ENCODE measurements at places on chromosomes 5 and 9. TPM values are rescaled to one million over a fixed set of nuclear protein-coding genes. Genes with fewer than 3 reads are reported as not detected.

DNA sequence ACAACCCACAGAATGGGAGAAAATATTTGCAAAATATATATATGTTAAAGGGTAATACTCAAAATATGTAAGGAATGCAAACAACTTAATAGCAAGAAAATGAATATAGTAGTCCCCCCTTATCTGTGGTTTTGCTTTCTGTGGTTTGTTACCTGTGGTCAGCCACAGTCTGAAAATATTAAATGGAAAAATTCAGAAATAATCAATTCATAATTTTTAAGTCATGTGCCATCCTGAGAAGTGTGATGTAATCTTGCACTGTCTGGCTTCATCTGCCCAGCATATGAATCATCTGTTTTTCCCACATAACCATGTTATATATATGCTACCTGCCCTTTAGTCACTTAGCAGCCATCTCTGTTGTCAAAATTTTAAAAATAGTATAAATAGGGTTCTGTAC is 11.7 kb downstream of the CER1 start:
- no peak overlapping the region for H3K27ac ChIP-seq
- no peaks in the 10 kb centered on the region for H3K27me3 ChIP-seq
- no peak for DNase-seq

The C9orf40 gene
- 7.8 TPM for total RNA-seq

The IL13 gene
- not detected for total RNA-seq

The SSNA1 gene
- total RNA-seq = 64.5 TPM

GRCh38 chr9:6024035-6024554 is 8.7 kb upstream of the RANBP6 start:
- no peak overlapping the region for H3K4me3 ChIP-seq
- H3K4me1 ChIP-seq = no peaks in the 10 kb centered on the region
- no peaks in the 10 kb centered on the region for H3K36me3 ChIP-seq
- peak; percentile 21 for DNase-seq

DNA sequence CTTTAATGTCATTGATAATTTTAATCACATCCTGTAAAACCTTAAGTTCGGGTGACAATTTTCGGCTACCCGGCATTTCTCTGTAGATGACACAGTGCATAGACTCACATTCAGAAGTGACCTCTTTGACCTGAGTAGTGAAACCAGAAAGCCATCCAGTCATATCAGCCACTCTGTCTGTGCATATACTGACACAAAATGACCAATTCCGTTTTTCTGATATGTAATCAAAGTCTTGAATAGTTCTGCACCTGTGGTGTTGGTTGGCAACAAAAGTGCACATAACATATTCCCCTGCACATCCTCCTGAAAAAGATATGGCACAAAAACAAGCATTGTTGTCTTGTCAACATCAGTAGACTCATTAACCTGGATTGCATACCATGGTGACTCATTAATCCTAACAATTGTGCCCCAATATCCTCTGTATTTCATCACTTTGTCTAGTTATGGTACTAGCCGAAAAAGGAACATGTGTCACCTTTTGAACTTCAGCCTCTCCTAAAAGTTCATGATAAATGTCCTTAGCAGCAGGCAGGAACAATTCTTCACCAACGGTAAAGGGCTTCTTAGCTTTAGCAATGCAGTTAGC is 4.6 kb upstream of the HNRNPA0 start:
- no peaks in the 10 kb centered on the region for H3K36me3 ChIP-seq
- no peaks in the 10 kb centered on the region for H3K27me3 ChIP-seq
- H3K4me1 ChIP-seq = no peaks in the 10 kb centered on the region
- H3K27ac ChIP-seq = no peak overlapping the region
- no peak for DNase-seq

The FRMD3 gene
- 74.1 TPM for total RNA-seq

The ARL14EPL gene
- not detected for total RNA-seq

- H3K4me1 ChIP-seq = no peaks in the 10 kb centered on the region
- peaks cover 34% of the 10 kb centered on the region for H3K27me3 ChIP-seq
- H3K36me3 ChIP-seq = no peaks in the 10 kb centered on the region
- peak overlapping the region; percentile 9 for H3K4me3 ChIP-seq
- no peak overlapping the region for H3K27ac ChIP-seq
- DNase-seq = peak; percentile 54
These were observed 61.3 kb upstream of the MEGF10 start for GRCh38 chr5:127229185-127229889.

DNA sequence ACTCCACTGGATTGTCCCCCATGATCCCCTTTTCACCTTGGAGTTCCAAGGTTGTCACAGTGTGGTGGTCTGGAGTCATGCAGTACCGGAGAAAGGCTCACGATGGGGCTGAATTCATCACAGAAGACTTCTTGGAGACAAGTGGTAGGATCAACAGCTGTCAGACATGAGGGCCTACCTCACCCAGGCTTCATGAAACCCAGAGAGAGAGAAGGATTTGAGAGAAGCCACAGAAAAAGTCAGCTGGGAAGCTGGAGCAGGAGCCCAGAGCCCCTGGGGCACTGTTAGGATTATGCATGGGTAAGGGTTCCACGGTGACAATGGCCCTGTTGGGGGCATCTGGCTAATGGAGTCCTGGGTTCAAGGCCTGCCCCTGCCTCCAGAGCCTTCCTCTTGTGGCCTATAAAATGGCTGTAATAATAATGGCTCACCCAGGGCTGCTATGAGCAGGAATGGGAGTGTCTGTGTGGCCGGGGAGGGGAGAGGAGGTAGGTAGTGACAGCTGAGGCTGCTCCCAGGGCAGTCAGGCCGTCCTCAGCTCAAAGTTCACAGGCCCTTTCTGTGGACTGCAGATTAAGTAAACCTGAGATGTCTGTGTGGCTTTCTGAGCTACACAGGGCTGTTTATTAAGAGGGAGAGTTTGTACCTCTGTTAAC is 910 bp downstream of the TRIM14 start:
- H3K4me3 ChIP-seq = no peak overlapping the region
- no peaks in the 10 kb centered on the region for H3K36me3 ChIP-seq
- H3K27ac ChIP-seq = no peak overlapping the region
- no peaks in the 10 kb centered on the region for H3K27me3 ChIP-seq
- no peak for DNase-seq
- H3K4me1 ChIP-seq = no peaks in the 10 kb centered on the region

DNA sequence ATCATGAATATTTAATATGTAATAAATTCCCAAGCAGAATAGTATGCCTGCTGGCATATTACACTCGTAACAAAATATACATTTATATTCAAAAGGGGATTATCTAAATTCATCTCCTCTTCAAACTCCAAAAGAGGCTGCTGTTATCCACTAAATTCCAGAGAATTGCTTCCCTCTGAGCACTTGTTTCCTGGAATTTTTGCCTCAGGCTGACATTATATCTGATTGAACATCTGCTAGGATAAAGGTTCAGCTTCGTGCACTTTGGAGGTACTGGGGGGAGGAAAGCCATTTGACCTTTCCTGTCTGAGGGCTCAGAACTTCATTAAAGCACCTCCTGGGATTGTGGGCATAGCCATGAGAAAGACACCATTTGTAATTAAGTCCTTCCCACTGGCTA is 4.3 kb upstream of the HAPLN1 start:
- peaks cover 24% of the 10 kb centered on the region for H3K4me1 ChIP-seq
- no peak overlapping the region for H3K4me3 ChIP-seq
- H3K27ac ChIP-seq = no peak overlapping the region
- H3K27me3 ChIP-seq = no peaks in the 10 kb centered on the region

Data from cardiac muscle cell (in vitro differentiated cells and primary cell).